Immature natural killer cell (primary cell): ENCODE measurements at places on chromosomes 3 and 15.
A peak's percentile ranks its signal among the peaks of the same experiment; 100 is the strongest.

GRCh38 chr3:50503504-50504342, at the start of gene CACNA2D2:
Gene CACNA2D2, minus strand, starts transcription at chr3:50503634. Its CDS starts 211 bp downstream, at chr3:50503423.
- DNase-seq = peak; percentile 81

GRCh38 chr3:42189001-42189460, 77.0 kb downstream of the CCK start:
- no peak for DNase-seq

GRCh38 chr3:191003742-191004141, 141.2 kb upstream of the GMNC start:
- no peak for DNase-seq

- no peak for DNase-seq
Measured at GRCh38 chr3:14857506-14857905, 38.7 kb downstream of the FGD5 start.

- DNase-seq = no peak
Measured at GRCh38 chr3:9214185-9214584, 35.3 kb downstream of the SRGAP3 start.

DNA sequence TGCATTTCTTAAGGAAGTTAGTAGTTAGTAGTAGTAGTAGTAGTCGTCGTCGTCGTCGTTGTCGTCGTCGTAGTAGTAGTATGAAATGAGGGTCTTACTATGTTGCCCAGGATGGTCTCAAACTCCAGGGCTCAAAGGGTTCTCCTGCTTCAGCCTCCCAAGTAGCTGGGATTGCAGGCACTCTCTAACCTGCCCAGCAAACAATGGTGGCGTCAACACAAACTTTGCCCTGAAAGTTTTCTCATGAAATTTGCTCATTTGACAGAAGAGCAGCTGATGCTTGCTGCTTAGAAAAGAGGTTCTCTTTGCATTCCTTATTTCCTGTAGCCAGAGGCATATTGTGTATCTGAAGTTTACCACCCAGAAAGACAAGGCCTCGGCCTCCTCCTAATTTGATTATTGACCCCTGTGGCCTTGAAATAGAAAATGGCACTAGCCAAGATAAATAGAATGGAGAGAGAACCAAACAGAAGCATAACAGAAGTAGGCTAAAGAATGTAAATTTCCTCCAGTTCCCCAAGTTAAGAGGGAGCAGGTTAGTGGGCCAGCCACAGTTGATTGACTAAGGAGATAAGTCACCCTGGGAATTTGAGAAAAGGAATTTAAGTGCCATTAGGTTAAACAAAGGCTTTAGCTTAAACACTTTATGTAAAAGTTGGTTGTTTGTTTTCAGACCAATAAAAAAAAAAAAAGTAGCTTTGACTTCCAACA, 166.2 kb upstream of the ROBO2 start:
- no peak for DNase-seq

- DNase-seq = no peak
Measured at GRCh38 chr15:92864127-92864814, 35.9 kb upstream of the CHD2 start.

DNA sequence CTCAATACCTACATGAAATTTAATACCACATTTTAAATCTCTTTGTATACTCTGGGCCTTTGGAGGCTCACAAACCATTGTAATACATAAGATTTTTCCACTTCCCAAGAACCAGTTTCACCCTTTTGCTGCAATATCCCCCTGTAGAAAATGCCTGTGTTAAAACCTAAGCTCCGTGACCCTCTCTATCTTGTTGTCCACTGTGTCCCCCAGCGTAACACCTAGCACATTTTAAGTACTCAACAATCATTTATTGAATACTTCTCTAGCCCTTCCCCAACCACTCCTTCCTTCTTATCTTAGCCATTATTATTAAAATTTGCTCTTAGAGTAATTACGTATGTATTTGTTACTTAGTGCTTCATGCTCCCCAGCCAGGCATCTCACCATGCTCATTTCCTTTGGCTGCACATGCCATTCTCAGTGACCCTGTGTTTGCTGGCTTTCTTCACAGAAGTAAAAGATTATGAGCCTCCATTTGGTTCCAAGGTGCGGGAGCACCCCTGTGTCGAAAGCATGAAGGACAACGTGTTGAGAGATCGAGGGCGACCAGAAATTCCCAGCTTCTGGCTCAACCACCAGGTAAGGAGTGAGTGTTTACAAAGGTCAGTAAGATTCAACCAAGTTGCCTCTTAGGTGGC, 81.6 kb downstream of the TGFBR2 start:
- no peak for DNase-seq

- no peak for DNase-seq
Measured at GRCh38 chr15:73965758-73966113, 26.4 kb downstream of the STOML1 start.

- DNase-seq = no peak
Measured at GRCh38 chr3:15044326-15044725, 20.8 kb downstream of the MRPS25 start.

GRCh38 chr3:56980243-56980642, 80.2 kb upstream of the SPATA12 start:
- no peak for DNase-seq

GRCh38 chr15:45812200-45812599, 177.4 kb downstream of the SQOR start:
- DNase-seq = no peak

DNA sequence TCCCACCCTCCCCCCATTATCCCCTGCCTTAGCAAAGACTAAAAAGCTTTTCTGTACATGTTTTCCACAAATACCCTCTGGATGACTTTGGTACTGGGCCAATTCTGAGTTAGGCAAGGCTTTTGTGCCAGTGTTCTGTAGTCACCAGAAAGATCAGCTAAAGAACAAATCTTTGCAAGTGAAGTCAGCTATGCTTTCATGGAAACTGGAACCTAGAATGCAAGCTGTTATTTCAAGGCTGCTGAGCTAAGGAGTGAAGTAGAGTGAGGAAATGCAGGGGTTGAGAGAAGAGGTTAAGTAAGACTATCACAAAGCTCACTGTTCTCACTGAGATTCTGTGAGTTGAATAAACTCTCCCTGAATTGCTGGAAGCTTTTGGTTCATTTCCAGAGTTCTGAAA, 107.8 kb upstream of the CNTN3 start:
- DNase-seq = no peak
